Neural progenitor cell (in vitro differentiated cells): ENCODE measurements at places on chromosomes 2 and 18.

DNA sequence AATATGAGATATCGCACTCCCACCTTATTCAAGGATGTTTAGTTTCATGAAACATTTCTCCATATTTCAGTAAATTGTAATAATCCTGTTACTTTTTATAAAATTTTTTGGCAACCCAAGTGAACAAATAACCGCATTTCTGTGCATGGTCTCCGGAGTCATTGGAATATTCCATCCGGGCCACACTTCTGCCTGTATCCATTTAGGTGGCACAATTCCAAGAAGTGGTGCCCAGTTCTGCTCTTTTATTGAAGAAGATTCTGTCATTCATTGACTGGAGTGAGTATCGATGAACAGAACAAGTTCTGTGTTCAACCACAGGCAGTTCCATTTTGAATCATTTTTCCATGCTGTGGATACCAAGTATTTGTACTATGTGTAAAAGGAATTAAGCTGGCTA is 26.6 kb upstream of the ICOS start:
- DNase-seq = no peak

DNA sequence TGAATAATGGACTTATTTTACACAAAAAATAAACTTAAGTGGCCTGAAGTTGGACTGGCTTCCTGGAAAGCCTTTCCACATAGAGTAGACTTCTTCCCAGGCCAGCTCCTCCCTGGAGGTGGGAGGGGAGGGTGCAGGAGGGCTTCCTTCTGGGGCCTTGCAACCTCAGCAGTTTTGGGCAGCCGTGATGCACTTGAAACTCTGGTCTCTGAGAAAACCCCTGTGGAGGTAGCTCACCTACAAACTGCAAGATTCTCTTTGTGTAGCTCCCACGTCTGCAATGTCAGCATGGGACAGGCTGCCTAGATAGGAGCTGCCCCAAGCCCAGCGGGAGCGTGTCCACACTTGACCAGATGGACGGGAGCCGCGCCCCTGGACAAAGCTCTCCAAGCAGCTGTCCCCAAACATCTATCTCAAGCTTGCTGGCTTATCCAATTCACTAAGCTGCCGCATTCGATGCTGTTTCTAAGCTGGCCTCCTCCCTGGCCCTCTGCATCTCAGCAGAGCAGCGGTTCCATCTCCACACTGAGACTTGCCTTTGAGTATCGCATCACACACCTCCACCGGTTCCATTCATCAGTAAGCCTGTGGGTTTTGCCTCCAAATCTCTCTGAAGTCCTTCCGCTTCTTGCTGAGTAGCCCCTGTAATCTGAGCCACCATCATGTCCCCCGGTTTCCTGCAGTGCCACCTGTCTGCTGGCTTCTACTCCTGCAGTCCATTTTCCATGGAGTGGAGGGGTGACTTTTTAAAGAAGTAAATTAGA is 1.6 kb upstream of the LPIN1 start:
- peak; percentile 75 for DNase-seq

- no peak for DNase-seq
Observed at GRCh38 chr2:73822276-73822675, 6.5 kb upstream of the STAMBP start.

- DNase-seq = no peak
Observed at GRCh38 chr2:8573234-8573941, 108.5 kb upstream of the ID2 start.

DNA sequence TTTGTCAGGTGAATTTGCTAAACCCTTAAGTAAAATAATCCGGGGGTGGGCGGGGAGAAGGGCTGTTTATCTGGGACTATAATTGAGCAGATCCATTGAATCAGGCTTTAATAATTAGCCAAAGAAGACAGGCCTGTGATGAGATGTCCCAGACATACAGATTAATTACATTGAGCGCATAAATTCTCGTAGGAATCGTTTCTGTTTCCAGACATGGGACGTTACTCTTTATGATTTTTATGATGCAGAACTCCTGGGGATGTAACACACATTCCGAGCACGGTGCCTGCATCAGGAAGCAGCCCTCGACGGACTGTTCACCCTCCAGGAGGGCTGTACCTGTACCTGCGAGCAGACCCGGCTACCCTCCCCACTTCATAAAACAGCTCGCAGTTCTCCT is 88.9 kb downstream of the SMIM21 start:
- DNase-seq = no peak

- no peak for DNase-seq
Observed at GRCh38 chr18:79902075-79902474, 49.4 kb downstream of the SLC66A2 start.

GRCh38 chr2:179550849-179551248 is 286.2 kb upstream of the SESTD1 start:
- DNase-seq = no peak

- DNase-seq = no peak
Observed at GRCh38 chr2:46286715-46287114, 10.5 kb upstream of the EPAS1 start.

GRCh38 chr2:74093426-74093825 is 54.3 kb downstream of the BOLA3 start:
- no peak for DNase-seq

DNA sequence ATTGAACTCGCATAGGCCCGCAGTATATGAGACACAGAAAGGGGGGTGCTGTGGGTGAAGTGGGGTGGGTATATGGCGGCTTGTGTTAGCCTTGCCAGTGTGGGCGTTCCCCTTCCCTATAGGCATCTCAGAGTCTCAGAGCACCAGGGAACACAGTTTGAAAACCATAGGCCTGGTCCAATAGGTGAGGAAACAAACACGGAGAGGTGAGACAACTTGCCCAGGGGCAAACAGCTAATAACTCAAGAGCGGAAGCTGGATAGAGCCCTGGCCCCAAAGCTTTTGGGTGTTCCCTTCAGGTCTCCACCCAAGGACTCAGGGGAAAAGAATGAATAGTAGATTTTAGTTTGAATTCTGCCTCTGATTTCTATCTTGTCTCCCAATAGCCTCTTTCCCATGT is 7.9 kb downstream of the LIPG start:
- DNase-seq = no peak

- no peak for DNase-seq
Observed at GRCh38 chr2:9778012-9778411, 65.3 kb upstream of the TAF1B start.

DNA sequence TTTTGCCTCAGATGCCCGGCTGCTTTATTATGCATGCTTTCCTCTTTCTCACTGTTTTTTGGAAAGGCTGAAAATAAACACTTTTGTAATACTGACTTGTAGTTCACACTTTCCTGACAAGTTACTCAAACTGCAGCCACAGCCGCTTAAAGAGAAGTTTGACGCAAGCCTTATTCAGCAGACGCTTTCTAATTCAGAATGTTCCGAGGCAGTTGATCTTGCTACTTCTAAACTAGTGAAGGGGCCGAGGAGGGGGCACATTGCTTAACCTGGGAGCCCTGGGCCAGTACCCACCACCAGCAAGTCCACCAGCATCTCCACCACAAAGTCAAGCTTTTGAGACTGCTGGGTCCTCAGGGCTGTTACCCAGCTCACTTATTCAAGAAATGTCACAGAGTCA is 71.8 kb upstream of the SPRED2 start:
- no peak for DNase-seq

DNA sequence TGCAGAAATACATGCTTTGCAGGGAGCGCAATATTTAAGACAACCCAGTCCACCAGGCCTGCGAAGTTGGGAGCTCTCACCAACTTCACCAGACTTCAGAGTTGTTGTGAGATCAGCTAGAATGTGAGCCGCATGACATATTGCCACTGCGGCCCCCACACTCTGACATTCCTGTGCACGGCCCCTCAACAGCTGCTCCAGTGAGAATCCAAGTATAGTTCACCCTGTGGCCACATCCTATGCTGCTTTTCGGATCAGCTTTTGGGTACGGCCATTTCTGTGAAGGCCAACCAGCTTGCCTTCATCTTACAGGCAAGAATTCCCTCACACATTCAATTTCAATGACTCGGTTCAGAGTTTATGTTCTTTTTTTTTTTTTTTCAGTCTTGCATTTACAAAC is 177.8 kb downstream of the SOX11 start:
- no peak for DNase-seq

DNA sequence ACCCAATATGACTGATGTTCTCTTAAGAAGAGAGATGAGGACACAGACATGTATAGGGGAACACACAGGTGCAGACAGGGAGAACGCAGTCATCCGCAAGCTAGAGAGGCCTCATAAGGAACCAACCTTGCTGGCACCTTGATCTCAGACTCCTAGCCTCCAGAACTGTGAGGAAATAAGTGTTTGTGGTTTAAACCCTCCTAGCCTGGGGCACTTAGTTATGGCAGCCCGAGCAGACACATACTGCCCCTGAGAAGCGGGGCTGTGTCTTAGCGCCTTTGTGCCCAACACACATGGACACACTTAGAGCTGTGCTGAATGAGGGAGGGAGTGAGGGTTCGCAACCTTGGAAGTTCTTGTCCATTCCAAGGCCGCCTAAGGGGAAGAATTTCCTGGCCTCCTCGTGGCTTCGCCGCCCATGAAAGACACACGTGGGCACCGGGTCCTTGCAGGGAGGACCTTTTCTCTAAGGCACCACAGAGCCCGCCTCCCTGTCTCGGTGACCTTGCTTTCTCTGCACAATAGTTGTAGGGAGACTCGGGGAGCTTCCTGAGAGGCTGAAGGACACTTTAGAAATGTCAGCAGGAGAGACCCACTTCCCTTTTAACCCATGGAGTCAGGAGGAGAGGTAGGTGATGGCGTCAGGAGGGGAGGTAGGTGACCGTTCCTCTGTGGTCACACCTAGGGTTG is 224.5 kb upstream of the HDAC4 start:
- DNase-seq = no peak

GRCh38 chr18:48867978-48868377 is 82.8 kb downstream of the SMAD7 start:
- no peak for DNase-seq

DNA sequence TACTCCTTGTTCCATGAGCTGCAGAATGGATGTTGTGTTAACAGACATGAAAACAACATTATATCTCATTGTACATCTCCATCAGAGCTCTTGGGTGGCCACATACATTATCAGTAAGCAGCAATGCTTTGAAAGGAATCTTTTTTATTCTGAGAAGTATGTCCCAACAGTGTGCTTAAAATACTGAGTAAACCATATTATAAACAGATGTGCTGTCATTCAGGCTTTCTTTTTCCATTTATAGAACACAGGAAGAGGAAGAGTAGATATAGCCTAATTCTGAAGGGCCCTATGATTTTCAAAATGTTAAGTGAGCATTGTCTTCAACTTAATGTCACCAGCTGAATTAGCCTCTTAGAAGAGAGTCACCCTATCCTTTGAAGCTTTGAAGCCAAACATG is 44.3 kb upstream of the CABYR start:
- no peak for DNase-seq

- DNase-seq = no peak
Observed at GRCh38 chr2:96539215-96539920, 2.8 kb downstream of the ARID5A start.

DNA sequence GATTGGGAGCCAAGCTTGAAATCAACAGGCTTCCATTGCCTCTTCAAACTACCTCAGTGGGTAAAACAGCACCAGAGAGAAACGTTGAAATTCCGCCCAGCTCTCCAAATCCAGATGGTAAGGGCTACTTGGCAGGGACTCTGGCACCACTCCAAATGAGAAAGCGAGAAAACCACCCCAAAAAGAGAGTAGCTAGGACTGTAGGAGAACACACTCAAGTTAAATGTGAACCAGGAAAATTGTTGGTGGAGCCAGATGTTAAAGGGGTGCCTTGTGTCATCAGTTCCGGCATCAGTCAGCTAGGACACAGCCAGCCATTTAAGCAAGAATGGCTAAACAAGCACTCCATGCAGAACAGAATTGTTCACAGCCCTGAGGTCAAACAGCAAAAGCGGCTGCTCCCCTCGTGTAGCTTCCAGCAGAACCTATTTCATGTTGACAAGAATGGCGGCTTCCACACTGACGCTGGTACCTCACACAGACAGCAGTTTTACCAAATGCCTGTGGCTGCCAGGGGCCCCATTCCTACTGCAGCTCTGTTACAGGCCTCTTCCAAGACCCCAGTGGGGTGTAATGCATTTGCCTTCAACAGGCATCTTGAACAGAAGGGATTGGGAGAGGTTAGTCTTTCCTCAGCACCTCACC is 167.3 kb downstream of the ASXL3 start:
- no peak for DNase-seq

DNA sequence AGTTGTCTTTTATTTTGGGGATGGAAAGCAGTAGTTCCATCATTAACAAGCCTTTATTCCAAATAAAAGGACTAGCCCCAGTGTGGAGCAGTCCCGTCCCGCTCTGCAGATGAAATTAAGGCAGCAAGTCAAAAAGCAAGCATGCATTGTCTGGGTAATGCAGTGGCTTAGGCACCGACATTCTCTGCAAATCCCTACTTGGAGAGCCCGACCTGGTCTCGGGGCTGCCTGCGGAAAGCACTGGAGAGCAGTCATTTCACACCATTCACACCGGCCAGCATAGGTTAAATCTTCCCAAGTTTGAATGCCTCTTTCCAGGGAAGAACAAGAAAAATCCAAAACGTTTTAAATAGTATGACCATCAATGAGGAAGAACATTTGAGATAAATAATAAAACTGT is 24.4 kb upstream of the RAB12 start:
- DNase-seq = peak; percentile 54

GRCh38 chr18:44899832-44900231 is 219.1 kb downstream of the SETBP1 start:
- no peak for DNase-seq

- DNase-seq = no peak
Observed at GRCh38 chr18:38464024-38464423, 898.4 kb upstream of the CELF4 start.

GRCh38 chr2:200961674-200962073 is 1.8 kb downstream of the ORC2 start:
- DNase-seq = no peak

- no peak for DNase-seq
Observed at GRCh38 chr2:122478117-122478516, 722.7 kb downstream of the TSN start.

DNA sequence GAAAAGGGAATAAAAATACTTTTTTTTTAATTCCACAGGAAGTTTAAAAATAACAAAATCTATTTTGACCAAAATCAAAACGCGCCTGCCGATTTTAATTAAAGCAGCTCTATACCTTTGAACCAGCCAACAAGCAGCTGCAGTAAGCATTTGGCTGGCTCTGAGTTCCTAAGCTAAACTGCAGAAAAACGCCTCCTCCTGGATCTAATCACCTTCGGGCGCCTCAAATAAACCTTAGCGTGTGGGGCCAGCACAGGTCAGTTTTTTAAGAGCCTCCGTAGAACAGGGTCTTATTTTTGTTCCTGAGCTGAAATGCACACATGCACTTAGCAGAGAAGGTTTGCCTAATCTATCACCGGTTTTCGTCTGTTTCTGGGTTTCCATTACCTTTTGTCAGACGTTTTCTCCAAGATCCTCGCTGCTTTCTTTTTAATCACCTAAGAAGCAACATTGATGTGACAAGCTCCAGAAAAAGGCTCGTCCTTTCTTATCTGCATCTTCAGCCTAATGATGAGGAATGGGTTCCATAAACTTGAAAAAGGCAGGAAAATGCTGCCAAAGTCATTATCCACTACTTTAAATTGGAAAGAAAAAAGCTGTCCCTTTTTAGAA is 64.7 kb upstream of the HNRNPA3 start:
- DNase-seq = peak; percentile 57

DNA sequence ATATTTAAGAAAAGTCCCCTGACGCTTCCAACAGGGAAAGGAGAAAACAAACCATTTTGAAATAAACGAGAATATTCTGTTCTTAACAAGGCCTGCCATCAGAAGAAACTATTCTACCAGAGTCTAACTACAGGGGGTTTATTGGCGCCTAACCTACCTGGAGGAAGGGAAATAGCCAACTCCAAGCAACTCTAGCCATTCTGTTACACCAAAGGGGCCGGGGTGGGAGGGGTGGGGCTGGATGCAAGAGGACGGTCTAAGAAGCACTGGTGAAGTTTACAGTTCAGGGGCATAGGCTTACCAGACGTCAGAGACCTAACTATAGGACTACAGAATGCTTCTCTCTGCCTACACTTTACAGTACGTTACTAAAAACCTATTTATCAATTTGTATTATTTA is 60.5 kb upstream of the GALNT5 start:
- DNase-seq = no peak
